ENCODE measurements at places on chromosomes 12 and 14. TPM values are rescaled to one million over a fixed set of nuclear protein-coding genes. Genes with fewer than 3 reads are reported as not detected.

GRCh38 chr12:951176-951575, 1.7 kb upstream of the RAD52 start:
- no peak for DNase-seq

GRCh38 chr12:49208146-49208545, 19.3 kb upstream of the TUBA1A start:
- no peak for DNase-seq

DNA sequence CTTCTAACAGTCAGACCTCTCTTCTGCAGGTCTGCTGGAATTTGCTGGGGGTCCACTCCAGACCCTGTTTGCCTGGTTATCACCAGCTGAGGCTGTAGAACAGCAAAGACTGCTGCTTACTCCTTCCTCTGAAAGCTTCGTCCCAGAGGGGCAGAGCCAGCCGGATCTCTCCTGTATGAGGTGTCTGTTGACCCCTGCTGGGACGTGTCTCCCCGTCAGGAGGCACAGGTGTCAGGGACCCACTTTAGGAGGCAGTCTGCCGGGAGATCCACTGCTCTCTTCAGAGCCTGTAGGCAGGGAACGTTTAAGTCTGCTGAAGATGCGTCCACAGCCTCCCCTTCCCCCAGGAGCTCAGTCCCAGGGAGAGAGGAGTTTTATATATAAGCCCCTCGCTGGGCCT, 125.1 kb downstream of the SOX5 start:
- no peak for DNase-seq

EPYC gene
- not detected for total RNA-seq

DNA sequence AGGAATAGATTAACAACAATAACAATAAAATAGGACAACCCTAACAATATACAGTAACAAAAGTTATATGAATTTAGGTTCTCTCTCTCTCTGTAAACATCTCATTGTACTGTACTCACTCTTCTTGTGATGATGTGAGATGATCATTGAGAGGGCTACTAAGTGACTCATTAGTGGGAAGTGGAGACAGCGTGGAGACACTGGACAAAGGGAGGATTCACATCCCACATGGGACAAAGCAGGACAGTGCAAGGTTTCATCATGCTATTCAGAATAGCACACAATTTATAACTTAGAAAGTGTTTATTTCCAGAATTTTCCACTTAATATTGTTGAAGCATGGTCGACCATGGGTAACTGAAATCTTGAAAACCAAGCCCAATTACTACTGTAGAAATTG, 26.0 kb upstream of the SPATA7 start:
- no peak for DNase-seq

GRCh38 chr12:6230321-6231110, 30.3 kb downstream of the CD9 start:
- DNase-seq: peak; percentile 43

DNA sequence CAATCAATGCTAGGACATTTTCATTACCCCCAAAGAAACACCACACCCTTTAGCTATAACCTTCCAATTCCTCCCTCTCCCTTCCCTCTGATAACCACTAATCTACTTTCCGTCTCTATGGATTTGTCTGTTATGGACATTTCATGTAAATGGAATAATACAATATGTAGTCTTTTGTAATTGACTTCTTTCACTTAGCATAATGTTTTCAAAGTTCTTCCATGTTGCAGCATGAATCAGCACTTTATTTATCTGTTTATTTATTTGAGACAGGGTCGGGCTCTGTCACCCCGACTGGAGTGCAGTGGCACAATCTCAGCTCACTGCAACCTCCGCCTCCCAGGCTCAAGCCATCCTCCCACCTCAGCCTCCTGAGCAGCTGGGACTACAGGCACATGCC, 1.2 kb upstream of the RBM19 start:
- no peak for DNase-seq

- DNase-seq: no peak
Observed at GRCh38 chr12:104510873-104511440, 54.2 kb downstream of the CHST11 start.

TSPAN19 gene
- total RNA-seq: 0.36 TPM

LYZ gene
- 0.26 TPM for total RNA-seq

DNA sequence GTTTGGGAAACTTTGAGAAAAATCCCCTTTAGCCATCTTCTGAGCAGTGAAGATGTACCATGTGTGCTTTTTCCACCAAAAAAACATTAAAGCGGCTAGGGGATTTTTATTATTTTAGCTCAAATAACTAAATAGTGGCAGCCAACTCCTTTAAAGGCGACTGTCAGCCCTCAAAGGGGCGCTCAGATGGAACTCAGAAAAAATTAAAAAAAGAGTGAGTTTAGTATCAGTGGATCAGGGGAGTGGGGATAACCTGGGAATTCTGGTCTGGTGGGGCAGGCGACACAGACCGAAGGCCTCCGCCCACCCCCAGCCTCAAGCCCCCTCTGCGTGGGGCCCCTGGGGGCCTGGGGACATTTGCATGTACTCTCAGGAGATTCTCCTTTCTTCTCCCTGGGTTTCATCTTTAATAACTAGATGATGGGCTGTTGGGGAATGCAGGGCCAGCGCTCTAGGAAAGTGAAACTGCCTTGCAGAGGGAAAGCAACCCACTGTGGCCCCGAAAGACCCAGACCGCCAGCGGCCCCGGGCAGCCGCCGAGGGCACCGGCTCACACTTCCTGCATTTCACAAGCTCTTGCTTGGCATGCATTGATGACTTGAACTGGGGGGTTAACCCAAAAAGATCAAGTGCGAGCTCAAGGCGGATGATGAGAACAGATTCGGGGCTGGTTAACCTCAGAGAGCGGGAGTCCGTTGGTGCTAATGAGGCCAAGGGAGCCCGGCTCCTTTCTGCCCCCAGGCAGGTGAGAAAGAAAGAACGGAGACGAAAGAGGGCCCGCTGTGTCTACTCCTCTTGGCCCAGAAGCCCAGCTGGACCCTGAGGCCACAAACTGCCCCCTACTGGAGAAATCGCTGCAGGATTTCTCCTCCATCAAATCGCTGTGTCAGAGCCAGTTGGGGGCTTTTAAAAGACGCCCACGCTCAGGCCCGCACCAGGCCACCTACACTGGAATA, 7.3 kb upstream of the BATF start:
- no peak for DNase-seq

- DNase-seq: no peak
Observed at GRCh38 chr12:468671-469389, 9.1 kb downstream of the B4GALNT3 start.

IRAK3 gene
- total RNA-seq: 0.61 TPM

DNA sequence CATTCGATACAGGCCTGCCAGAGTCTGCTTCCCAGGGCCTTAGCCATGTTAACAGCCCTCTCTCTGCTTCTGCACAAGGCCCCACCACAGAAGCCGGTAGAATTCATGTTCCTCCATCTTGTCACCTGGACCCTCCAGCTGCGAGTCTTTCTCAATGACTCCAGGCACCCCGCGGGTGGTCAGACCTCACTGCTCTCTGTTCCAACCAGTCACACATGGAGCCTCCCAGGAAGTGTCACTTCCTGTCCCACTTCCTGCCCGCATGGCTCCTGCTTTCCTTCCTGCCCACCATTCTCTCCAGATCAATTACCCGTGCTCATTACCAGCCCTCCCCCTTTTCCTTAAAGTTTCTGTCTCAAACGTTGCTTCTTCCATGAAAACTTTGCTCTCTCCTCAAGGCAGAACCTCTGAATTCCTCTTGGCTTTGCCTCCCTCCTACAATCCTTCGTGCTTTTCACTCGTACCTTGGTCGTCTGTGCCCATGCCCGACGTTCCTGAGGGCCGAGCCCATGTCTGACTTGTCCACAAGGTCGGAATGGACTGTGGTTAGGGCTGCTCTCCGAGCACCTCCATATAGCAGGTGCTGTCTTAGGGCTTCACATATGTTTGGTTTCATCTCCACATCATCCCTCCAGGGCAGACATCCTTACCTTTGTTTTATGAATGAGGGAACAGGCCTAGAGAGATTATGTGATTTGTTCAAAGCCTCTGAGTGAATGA, 172.1 kb downstream of the TSPAN9 start:
- no peak for DNase-seq

- DNase-seq: no peak
Observed at GRCh38 chr14:106538201-106538600, 1011.8 kb downstream of the TMEM121 start.

SAMD4A gene
- 4.7 TPM for total RNA-seq

MMP17 gene
- 90.9 TPM for total RNA-seq

Measured in neural crest cell (in vitro differentiated cells).